ENCODE measurements at places on chromosomes 4 and X.
A peak's percentile ranks its signal among the peaks of the same experiment; 100 is the strongest.

- DNase-seq, result no peak
These were observed 42.4 kb downstream of the N4BP2 start for GRCh38 chr4:40099010-40099409.

DNA sequence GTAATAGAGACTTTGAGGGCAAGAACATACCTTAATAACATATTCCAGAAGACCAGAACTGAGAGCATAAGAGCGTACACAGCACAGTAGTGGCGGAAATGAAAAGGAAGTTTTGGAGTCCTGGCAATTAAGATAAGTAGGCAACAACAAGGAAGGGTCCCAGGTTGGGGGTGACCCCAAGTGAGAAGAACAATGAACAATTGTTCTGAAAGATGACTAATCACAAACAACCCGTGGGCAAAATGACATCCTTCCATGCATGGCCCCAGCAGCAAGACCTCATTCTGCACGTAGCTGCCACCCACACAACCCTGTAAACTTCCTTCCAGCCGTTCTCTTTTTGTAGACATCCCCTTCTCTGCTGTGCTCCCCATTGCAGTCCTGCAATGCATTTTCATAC lies 384.4 kb upstream of the PABPC4L start:
- DNase-seq, result no peak

DNA sequence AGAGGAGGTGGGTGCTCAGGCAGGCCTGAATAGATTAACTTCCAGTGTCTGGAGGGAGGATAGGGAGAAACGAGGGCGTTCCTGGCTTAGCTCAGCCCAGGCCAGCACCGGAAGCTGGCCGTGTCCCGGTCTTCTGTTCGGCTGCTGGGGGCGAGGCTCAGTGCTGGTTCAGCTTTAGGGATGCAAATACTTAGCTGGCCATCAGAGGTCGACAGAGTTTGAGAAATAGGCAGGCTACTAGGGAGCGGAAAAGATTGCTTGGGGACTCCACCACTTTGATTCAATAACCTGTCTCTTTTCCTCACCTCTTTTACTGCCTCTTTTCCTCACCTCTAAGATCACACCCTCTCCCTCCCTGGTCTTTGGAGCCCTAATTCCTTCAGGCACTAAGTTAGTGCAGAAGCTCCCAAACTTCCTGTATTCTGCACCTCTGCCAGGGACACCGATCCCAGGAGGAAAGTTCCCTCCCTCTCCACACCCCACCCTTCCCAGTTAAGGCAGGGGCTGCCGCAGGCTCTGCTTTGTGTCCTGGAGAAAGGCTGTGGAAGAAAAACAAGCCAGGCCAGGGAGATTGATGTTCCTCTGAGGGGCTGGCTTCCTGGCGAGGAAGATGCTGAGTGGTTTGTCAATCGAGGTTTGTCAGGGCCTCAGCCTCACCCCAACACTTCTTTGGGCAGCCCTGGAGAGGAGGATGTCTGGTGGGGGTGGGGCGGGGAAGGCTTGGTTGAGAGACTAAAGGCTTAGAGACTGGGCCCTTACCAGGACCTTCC lies 6.0 kb upstream of the EFNB1 start:
- DNase-seq, result no peak

- DNase-seq, result no peak
These were observed 20.1 kb upstream of the ADRA2C start for GRCh38 chr4:3745886-3746656.

DNA sequence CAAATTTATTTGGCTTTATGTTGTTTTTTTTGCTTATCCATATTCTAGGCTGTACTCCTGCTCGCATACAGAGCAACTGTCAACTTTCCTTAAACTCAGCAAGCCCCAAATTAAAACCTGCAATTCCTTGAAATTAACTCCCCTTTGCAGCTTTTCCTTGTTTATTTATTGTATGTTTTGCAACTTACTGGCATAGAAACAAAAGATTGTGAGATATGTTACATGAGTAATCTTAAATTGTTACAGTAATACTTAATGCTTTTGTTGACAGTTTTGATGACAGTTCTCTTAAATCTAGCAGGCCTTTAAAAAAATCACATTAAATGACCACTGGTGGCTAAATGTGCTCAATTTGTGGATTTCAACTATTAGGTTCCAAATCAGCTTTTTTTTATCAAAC lies 4.5 kb downstream of the DDX3X start:
- no peak for DNase-seq

DNA sequence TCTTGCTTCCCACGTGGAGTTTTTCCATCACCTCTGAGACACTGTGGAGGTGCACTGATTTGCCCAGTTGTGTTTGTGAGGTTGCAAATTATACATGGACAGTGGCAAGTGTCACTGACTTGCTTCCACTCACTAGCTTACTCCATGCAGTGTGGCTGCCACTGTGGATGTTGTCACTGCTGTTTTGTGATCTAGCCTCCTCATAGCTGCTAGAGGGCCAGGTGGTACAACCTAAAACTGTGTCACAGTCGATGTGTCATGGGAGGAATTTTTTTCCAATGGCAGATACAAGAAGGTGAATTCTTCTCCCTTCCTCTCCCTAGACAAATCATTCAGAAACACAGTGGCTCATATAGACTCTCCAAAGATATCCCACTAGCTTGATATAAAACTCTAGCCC lies 37.5 kb upstream of the TMPRSS11F start:
- no peak for DNase-seq

- DNase-seq, result no peak
These were observed 859 bp downstream of the SMARCA1 start for GRCh38 chrX:129522184-129523078.

DNA sequence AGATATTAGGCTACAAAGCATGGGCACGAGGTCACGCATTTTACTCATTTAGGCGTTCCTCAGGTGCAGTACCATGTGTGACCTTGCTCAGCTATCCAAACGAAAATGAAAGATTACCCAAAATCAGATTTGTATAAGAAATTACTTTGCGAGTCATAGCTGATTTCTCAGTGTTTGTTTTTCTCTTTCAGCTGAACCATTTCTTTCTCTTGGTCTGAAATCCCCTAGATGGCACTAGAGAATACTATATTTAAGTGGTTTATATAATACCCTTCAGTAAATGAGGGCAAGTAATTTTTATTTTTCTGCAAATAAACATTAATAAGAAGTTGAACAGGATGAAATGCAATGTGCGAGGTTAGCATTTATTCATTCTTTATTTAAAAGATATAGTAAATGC lies 496.6 kb downstream of the STIM2 start:
- DNase-seq, result no peak

- no peak for DNase-seq
These were observed 10.8 kb downstream of the PDZD4 start for GRCh38 chrX:153819384-153820040.

- DNase-seq, result peak; percentile 27
These were observed 30.4 kb downstream of the ELF4 start for GRCh38 chrX:130079824-130080406.

DNA sequence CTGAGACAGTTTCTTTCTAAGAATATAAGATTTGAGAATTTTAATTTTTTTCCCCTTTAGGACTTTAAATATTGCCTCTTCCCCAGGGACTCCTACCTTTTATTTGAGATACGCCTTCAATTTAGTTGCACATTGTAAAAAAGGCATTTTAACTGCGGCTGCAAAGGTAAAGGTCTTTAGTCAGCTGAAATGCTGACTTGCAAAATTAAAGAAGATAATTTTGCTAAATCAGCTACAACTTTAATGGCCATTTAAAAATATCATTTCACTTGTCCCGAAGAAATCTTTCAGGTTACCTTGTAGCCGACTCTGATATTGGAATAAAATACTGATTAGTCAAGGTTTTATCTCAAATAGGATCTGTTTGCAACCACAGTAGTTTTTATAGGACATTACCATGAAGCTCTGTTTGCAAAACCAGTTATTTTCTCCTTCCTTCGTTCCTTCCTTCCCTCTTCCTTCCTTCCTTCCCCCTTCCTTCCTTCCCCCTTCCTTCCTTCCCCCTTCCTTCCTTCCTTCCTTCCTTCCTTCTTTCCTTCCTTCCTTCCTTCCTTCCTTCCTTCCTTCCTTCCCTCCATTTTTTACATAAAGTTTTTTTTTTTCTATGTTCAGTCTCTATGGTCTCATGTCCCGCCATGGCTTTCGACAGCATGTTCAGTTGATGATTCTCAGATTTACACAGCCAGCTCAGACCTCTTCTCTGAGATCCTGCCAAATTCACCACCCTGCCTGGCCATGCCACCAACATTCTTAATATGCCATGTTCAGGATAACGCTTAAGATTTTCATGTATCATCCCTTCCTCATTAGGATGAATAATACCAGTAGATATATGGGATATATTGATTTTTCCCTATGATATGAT lies 405.4 kb upstream of the PRKX start:
- no peak for DNase-seq

DNA sequence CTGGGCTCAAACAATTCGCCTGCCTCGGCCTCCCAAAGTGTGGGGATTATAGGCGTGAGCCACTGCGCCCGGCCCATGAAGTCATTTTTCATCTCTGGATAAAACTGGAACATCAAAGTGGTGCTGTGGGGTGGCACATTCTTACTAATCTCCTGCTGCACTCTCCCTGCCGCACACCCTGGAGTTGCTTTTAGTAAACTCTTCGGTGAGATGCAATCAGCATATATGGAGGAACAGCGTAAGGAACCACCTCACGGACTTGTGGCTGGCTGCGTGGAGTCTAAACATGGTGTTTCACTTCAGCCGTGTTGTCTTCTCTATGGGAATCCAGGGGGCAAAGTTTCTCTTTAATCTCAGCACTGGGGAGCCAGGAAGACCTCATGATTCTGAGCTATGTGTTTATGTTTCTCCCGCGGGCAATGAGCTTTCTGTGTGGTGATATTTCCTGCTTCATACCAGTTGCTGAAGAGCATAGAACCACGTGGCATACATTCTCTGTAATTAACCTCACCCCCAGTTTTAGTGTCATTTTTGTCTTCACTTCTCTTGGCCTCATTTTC lies 2.1 kb upstream of the RHOH start:
- no peak for DNase-seq

DNA sequence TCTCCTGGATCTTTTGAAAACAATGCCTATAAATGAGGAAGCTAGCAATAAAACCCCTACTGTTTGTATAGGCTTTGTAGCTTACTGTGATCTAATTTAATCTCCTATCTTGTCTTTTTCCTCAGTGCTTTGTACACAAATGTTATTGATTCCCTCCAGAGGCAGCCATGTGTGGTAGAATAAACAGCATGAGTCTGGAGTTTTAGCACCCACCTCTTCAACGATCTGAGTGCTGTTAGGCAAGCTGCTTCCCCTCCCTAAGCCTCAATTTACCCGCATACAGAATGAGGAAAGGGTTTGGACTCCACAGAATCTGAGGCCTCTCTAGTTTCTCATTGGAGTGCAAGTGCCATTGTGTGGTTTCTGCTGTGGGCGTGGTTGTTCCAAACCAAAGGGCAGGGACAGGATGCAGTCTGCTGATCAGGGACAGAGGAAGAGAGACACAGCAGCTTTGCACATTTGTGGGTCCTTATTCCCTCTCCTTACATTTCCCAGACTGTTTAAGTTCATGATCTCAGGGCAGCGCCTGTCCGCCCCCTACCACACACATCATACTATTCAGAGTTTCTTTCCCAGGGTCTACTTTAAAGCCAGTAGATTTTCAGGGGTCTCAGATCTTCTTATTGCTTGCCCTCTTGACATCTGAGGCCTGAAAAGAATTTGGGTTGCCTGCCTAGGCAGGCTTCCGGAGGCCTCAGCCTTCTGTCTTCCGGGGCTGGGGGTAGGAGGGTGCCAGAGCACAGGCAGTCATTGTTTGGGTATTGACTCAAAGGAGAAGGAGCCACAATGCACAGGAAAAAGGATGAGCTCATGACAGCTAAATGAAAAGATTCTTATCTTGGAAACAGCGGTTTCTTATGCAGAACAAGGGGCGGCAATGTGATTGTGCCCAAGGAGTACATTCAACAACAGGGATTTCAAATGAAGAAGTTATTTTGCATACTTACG lies 114.9 kb upstream of the TEX13D start:
- DNase-seq, result no peak

GRCh38 chrX:21645886-21646285 lies 12.2 kb downstream of the KLHL34 start:
- DNase-seq, result no peak

DNA sequence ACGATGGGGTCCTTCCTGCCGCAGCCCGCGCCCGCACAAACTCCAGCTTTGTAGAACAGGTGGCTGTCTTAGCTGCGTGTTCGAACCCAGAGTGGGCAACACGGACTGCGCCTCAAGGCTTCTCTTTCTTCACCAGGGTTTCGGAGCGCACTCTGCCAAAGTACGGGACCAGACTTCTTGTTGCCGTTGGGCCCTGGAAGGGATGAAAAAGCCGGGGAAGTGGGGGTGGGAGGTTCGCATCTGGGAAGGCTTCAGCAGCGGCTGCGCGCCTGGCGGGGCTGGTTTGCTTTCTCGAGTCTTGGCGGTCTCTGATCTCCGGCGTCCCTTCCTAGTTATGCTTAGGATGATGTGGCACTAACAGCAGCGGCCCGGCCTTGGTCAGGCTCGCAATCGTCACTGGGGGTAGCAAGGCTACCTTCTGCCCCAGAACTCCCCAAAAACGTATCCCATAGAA lies 673 bp downstream of the PARM1 start:
- DNase-seq, result no peak

DNA sequence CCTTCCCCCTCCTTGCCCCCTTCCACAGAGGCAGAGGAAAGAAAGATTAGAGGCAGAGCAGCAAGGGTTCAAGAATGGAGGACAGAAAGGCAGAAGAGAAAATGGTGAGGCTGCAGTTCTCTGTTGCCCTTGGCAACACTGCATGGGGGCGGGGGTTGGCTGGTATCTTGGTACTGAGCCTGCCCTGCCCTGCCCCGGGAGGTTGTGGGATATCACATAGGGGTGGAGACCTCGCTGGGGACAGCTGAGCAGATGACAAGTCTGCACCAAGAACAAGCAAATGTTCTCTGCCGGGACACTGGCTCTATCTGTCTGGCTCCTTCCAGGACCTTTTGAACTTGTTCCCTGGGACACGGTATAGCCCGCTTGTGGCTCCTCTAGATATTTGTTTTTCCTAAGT lies 39.8 kb downstream of the NHS start:
- DNase-seq, result no peak

- DNase-seq, result no peak
These were observed 44.7 kb downstream of the GPRASP3 start for GRCh38 chrX:102765217-102765616.

- DNase-seq, result no peak
These were observed 11.8 kb upstream of the TMEM192 start for GRCh38 chr4:165124488-165124887.

- DNase-seq, result no peak
These were observed 898.8 kb downstream of the C4orf33 start for GRCh38 chr4:129994715-129995114.

DNA sequence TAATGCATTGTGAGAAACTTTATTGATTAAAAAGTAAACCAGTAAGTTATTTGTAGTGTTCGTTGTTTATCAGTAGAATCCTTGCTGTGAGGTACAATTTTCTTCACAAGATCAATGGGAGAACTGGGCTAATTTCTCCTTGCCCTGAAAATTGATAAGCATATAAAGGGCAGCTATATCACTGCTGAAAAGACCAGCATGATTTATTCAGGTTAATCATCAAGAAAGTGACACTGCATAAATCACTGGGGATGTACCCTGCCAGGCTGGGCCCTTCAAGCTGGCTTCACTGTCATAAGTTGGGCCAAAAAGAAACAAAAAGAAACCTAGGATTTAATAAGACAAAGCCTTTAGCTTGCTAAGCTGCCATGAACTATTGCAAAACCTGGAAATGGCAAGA lies 746.7 kb downstream of the STPG2 start:
- DNase-seq, result no peak

All from stimulated activated CD8-positive, alpha-beta memory T cell treated with anti-CD3 and anti-CD28 coated beads, Interleukin-15, amount 100 ng/mL, for 1 hour (primary cell).